Esophagus muscularis mucosa (tissue), 4 donors: ENCODE measurements at places on chromosomes 6 and 20. TPM values are rescaled to one million over a fixed set of nuclear protein-coding genes. Genes with fewer than 3 reads are reported as not detected.

DNA sequence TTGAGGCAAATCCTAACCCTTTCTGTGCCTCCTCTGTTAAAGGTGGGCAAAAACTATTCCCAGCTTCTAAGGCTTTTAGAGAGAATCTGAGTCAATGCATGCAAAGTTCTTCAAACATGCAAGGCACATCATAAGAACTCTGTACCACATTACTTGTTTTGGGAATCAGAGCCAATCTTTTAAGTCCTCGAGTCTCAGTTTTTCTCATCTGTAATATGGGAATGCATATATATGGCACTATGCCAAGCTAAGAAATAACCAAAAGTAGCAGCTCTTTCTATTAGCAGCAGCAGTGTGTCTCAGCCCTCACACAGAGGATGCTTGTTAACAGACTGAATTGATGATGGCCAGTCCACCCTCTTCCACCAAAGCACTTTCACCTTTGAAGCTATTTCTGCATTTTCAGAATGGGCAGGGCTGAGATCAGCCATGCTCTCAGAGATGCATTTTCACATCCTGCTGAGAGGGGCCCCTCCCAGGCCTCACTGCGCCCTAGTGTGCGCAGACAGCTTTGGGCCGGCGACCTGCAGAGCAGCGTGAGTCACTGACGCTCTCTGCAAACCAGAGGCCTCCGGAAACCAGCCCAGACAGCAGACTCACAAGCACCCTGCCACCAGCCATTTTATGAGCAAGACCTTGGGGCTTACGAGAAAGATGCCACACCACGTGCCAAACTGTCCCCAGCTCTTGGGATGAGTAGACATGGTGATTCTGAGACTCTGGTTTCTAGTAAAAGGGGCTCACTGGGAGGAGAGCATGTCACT lies 138.0 kb downstream of the NFATC2 start:
- no peak overlapping the region for H3K4me3 ChIP-seq
- DNase-seq = no peak
- no peaks in the 10 kb centered on the region for H3K4me1 ChIP-seq
- H3K36me3 ChIP-seq = peaks cover 23% of the 10 kb centered on the region

DNA sequence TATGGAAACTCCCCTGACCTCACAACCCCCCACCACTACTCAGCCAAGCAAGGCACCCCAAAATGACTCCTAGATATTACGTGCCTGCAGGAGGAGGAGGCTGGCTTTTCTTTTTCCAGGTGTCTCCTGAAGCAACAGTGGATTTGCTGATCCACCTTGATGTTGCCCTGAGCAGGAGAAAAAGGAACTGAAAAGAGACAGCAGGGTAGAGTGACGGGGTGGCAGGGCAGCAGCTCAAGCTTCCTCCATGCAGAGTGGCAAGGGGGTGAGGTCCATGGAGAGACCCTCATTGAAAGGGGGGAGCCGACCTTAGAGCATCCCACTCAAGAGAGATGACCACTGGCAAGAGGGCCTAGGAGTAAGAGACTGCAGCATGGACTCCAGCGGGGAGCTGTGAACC lies 112.0 kb upstream of the SIRPA start:
- no peak overlapping the region for H3K4me3 ChIP-seq
- no peaks in the 10 kb centered on the region for H3K4me1 ChIP-seq
- no peak for DNase-seq
- no peaks in the 10 kb centered on the region for H3K27me3 ChIP-seq
- no peak overlapping the region for H3K27ac ChIP-seq
- H3K36me3 ChIP-seq = no peaks in the 10 kb centered on the region

DNA sequence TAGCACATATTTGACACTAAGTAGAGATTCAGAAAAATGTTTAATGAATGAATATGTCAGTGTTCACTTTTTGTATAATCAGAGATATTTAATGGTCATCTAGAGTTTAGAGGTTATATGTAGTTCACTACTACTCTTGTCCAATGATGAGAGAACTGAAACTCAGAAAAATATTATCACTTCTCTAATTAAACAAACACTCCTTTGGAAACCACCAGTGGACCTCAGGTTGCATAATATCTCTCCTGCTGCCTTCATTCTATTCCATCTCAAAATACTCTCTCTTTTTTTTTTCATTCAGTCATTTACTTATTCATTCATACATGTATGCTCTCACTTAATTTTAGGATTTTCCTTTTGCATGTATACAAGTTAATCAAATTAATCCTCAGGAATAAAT lies 423.1 kb upstream of the RNF217 start:
- no peak overlapping the region for H3K4me3 ChIP-seq
- no peaks in the 10 kb centered on the region for H3K36me3 ChIP-seq
- no peak overlapping the region for H3K27ac ChIP-seq
- no peaks in the 10 kb centered on the region for H3K4me1 ChIP-seq

- no peaks in the 10 kb centered on the region for H3K36me3 ChIP-seq
- no peaks in the 10 kb centered on the region for H3K27me3 ChIP-seq
- H3K4me1 ChIP-seq = no peaks in the 10 kb centered on the region
- DNase-seq = no peak
- H3K4me3 ChIP-seq = no peak overlapping the region
- no peak overlapping the region for H3K27ac ChIP-seq
Observed at GRCh38 chr6:152529369-152529768, 107.8 kb downstream of the SYNE1 start.

- H3K27me3 ChIP-seq = no peaks in the 10 kb centered on the region
- H3K36me3 ChIP-seq = no peaks in the 10 kb centered on the region
Observed at GRCh38 chr6:3966426-3966825, 112.5 kb downstream of the FAM217A start.

- no peak for DNase-seq
- H3K27ac ChIP-seq = no peak overlapping the region
- H3K4me1 ChIP-seq = peaks cover 6% of the 10 kb centered on the region
Observed at GRCh38 chr6:91097364-91097763, 510.5 kb upstream of the MAP3K7 start.

DNA sequence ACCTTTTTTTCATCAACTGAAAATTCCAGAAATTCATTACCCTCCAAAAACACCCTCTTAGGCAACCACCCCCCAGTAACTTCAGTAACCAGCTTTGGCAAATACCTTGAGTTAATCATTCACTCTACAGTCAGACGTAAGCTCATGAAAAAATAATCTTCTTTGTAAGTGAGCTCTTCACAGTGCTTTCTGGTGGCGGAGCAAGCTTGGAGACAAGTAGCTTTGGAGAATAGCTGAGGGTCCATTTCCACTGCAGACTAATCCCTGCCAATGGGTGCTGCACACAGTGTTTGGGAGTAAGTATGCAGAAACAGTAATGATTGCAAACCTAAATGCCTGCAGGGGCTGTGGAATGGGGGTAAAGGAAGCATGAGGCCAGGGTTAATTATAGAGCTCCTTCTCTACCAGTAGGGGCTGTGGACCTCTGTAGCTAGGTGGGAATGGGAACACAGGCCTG lies 56.8 kb upstream of the HINT3 start:
- H3K36me3 ChIP-seq = peaks cover 28% of the 10 kb centered on the region
- H3K4me1 ChIP-seq = no peaks in the 10 kb centered on the region
- no peak for DNase-seq
- H3K27me3 ChIP-seq = no peaks in the 10 kb centered on the region
- H3K27ac ChIP-seq = no peak overlapping the region

DNA sequence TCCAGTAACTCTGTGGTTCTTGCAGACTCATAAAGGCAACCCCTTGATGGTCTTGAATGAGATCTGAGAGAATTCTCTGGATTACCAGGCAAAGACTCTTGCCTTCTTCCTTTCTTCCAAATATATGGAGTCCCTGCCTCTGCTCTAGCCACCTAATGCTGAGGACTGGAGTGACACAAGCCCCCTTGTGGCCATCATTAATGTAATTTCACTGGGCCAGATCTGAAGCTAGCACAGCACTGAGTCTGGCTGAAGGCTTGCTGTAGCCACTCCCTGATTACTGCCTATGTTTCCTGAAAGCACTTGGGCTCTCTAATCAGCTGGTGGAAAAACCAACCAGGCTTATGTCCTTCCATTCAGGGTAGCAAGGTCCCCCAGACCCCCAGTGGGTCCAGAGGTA lies 559.3 kb upstream of the IRAK1BP1 start:
- H3K4me1 ChIP-seq = no peaks in the 10 kb centered on the region
- DNase-seq = no peak
- no peaks in the 10 kb centered on the region for H3K27me3 ChIP-seq
- H3K27ac ChIP-seq = no peak overlapping the region

DNA sequence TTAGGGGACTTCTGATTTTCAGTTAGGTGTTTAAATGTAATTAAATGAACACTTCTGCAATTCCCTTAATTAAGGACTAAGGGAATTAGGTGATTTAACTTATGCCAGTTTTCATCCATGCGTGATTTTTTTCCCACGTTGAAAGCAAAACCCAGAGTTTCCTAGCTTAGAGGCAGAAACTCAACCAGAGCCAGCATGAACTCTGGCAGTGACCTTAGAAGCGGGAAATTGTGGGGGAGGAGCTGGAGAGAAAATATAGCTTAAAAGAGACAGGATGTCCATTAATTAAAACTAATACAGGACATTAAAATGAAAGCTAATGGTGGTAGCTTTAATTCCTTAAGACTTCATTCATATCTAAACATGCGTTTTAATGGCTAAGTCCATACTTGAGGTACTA lies 41.6 kb downstream of the IYD start:
- H3K4me3 ChIP-seq = no peak overlapping the region
- H3K27me3 ChIP-seq = peaks cover 4% of the 10 kb centered on the region
- H3K36me3 ChIP-seq = no peaks in the 10 kb centered on the region
- DNase-seq = no peak

DNA sequence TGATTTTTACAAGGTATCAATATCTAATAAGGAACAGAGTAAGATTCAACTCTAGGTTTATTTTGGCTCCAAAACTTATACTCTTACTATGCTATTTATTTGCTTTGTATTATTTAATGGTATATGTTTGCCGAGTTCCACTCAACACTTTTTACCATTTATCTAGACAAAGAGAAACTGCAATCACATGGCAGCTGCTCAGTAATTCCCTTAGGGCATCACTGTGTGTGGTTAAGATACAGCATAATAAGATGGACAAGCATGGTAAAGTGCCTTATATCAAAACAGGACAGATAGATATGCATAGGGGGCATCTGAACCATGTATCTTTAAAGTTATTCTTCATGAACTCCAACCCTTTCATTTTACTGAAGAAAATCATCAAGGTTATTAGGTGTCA lies 483.0 kb upstream of the ID4 start:
- H3K4me1 ChIP-seq = no peaks in the 10 kb centered on the region
- no peak overlapping the region for H3K27ac ChIP-seq
- no peaks in the 10 kb centered on the region for H3K27me3 ChIP-seq
- H3K36me3 ChIP-seq = no peaks in the 10 kb centered on the region

- no peak for DNase-seq
- H3K27me3 ChIP-seq = no peaks in the 10 kb centered on the region
- H3K36me3 ChIP-seq = no peaks in the 10 kb centered on the region
Observed at GRCh38 chr6:36436466-36436865, 6.2 kb downstream of the PXT1 start.

DNA sequence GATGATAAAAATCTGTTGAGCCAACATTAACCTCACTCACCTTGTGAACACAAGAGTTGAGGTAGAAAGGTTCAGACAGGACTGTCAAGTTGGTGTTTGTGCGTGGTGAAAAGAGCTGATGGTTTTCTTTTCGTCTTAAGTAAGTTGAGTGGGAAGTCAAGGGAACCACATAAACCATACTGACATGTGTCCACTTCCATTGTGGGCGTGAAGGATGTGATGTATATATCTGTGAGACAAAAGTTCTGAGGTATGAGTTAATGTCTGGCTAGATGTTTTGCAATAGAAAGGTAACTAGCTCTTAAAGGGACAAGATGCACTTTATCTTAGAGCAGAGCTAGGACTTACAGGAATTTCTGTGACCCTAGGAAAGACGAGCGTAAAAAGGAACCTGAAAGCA lies 1272.1 kb upstream of the ADGRB3 start:
- H3K4me1 ChIP-seq = no peaks in the 10 kb centered on the region
- no peak overlapping the region for H3K27ac ChIP-seq
- H3K36me3 ChIP-seq = no peaks in the 10 kb centered on the region
- no peak overlapping the region for H3K4me3 ChIP-seq

DNA sequence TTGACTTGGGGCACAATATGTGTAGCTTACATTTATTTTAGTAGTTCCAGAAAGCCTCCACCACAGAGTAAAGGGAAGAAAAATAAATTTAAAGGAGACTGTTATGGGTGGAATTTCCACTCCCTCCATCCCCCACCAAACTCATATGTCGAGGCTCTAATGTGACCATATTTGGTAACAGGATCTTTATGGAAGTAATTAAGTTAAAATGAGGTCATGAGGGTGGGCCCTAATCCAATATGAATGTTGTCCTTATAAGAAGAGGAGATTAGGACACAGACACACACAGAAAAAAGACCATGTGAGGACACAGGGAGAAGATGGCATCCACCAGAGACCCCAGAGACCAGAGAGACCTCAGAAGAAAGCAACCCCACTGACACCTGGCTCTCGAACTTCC lies 189.7 kb downstream of the EDN1 start:
- no peak for DNase-seq
- H3K4me1 ChIP-seq = no peaks in the 10 kb centered on the region
- no peaks in the 10 kb centered on the region for H3K27me3 ChIP-seq
- H3K4me3 ChIP-seq = no peak overlapping the region

- peak overlapping the region; percentile 74 for H3K4me3 ChIP-seq
- DNase-seq = no peak
- H3K27ac ChIP-seq = peak overlapping the region; percentile 99
- peaks cover 12% of the 10 kb centered on the region for H3K36me3 ChIP-seq
- H3K27me3 ChIP-seq = no peaks in the 10 kb centered on the region
Observed at GRCh38 chr20:59940956-59941294, 736 bp downstream of the FAM217B start.

DNA sequence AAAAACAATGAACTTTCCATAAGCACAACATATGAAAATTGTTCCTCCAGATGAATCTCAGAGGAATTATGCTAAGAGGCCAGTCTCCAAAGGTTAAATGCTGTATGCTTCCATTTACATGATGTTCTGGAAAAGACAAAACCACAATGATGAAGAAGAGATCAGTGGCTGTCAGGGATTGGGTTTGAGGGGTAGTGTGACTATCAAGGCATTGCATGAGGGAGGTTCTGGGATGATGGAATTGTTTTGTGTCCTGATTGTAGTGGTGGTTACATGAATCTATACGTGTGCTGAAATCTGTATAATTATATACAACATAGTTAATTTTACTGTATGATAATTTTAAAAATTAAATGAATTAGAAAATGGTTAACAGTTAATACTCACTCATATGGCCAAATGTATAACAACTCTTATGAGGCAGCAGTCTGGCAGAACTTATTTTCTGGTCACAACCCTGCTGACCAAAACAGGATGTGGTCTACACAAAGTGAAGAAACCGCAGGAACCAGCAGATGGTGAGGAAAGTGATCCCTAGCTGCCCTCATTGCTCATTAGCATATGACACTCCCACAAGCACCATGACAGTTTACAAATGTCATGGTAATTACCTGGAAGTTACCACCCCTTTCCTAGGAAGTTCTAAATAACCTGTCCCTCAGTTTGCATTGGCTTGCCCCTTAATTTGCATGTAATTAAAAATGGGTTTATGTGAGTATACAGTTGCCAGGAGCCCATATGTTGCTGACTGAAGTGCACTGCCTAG lies 31.9 kb downstream of the NSFL1C start:
- H3K27me3 ChIP-seq = no peaks in the 10 kb centered on the region
- H3K27ac ChIP-seq = no peak overlapping the region
- H3K36me3 ChIP-seq = no peaks in the 10 kb centered on the region
- DNase-seq = no peak
- no peaks in the 10 kb centered on the region for H3K4me1 ChIP-seq

Gene SLC16A10
- total RNA-seq = 0.45 TPM

Gene SCRT2
- not detected for total RNA-seq

Gene BMP5
- total RNA-seq = 1.7 TPM

Gene AIF1
- total RNA-seq = 14.6 TPM

Gene CALHM4
- total RNA-seq = not detected

Gene BPIFA1
- not detected for total RNA-seq
